ENCODE measurements at places on chromosomes 5 and 9.

DNA sequence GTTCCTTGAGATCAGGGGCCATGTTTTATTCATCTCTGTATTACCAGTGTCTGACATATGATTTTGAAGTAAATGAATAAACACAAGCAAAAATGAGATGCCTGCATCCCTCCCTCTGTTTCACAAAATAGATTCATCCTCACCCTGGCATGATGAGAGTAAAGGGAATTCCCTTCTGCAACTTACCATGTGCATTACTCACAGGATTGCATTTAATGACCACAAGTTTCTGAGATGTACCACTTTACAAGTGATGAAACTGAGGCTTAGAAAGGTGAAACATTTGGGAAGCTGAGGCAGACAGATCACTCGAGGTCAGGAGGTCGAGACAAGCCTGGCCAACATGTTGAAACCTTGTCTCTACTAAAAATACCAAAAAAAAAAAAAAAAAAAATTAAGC is 74.2 kb upstream of the TNFSF8 start:
- DNase-seq, result no peak

- DNase-seq, result peak; percentile 95
Measured at GRCh38 chr5:179313849-179314521, 31.3 kb downstream of the ADAMTS2 start.

GRCh38 chr9:85151162-85151561 is 481.6 kb downstream of the NTRK2 start:
- no peak for DNase-seq

GRCh38 chr5:165720901-165721300 is 2215.5 kb downstream of the MAT2B start:
- no peak for DNase-seq

- no peak for DNase-seq
Measured at GRCh38 chr5:80755626-80756025, 100.8 kb upstream of the DHFR start.

- no peak for DNase-seq
Measured at GRCh38 chr9:132588501-132589147, 6.2 kb downstream of the BARHL1 start.

DNA sequence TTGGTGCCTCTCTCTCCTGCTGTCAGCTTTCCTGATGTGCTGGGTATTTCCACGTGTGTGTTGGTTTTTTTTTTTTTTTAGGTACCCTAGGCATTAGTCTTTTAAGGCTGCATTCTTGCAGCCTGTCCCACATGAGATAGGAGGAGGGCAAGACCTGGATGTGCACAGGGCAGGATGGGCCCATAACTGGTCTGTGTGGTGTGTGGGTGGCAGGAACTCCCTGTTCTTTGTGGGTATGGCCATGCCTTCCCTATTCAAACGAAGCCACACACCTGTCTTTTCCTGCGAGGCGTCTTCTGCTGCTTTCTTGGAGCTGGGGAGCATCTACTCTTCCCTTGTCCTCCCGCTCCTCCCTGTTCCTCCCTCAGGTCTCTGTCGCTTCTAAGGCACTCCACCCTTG is 6.8 kb downstream of the SYK start:
- DNase-seq, result no peak

GRCh38 chr5:6402939-6403338 is 24.6 kb upstream of the MED10 start:
- peak; percentile 86 for DNase-seq

DNA sequence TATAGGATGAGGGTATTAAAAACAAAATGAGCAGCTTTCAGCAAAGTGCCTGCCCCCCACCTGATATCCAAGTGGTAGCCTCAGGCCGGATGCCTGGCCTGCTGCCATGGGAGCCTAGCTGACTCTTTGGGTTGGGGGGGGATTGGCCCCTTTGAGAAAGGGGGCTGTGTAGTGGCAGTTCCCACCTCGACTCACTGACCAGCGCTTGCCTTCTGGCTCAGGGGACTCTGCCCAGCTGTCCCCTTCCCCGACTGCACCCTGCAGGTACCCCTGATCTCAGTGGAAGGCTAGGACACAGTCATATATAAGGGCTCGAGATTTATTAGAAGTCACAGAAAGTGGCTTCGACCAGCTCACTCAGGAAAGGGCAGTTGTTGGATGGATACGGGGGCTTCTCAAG is 1.5 kb upstream of the NEUROG1 start:
- no peak for DNase-seq

DNA sequence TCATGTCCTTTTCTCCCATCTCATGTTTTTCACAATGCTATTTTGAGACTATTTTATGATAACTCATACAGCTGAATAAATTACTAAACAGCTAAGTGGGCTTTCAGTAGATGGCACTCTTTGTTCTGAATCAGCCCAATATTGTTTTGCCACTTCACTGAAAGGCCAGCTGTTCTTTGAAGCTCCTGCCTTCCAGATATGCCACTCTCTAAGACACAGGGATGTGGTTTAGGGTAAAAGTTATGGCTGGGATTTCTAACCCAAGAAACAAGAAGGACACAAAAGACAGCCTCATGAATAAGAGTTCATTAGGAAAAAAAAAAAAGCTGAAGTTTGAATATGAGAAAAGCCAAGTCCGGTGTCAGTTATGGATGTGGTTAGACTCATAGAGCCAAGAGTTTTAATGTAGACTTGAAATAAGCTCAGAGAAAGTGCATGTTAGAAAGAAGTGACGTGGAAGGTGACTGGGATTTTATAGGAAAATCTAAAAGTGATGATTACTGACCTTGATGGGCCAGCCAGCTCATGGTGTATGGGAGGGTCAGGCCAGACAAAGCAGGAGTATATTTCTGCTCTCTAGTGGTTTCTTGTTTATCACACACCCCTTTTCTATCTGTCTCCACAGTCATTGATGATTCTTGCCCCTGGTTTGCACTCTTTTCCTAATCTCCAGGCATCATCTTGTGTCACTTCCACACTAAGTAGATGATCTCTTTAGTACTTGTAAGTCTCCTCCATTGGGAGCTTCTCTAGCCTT is 488.5 kb downstream of the NR2F1-AS1 start:
- peak; percentile 14 for DNase-seq

DNA sequence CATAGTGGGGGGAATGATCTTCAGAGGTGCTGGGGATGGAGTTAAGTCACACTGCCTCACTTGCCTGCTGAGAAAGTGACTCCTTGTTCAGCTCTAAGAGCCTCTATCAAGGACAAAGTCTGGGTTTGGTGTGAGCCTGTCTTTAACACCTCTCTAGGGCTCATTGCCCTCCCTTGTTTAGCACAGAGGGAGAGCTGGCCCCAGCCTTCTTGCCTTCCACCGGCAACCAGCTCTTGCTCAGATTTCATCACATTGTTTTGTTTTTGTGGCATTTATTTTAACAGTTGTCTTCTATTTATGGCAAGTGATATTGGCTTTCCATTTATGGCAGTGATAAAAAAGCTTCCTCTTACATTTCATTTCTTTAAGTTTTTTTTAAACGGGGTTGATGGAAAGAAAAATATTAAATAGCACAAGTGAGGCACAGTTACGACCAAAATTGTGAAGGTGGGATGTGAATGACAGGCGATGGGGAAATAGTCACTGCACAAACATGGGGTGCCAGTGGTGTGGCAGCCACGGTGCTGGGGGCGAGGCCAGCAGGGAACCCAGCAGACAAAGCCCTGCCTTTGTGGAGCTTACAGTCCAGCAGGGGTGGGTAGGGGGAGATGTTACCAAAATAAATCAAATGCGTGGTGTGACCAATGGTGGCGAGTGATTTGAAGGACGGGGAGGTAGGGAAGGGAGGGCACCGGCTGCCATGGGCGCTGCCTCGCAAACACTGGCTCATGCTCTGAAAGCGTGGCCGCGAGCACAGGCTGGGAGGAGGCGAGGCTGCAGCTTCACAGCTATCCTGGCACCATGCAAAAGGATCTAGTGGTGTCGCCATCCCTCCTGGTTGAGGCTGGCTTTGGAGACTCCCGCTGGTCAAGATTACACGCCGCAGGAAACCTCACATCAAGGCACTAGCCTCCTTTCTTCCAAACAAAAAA is 21.2 kb upstream of the UNC5A start:
- DNase-seq, result no peak

DNA sequence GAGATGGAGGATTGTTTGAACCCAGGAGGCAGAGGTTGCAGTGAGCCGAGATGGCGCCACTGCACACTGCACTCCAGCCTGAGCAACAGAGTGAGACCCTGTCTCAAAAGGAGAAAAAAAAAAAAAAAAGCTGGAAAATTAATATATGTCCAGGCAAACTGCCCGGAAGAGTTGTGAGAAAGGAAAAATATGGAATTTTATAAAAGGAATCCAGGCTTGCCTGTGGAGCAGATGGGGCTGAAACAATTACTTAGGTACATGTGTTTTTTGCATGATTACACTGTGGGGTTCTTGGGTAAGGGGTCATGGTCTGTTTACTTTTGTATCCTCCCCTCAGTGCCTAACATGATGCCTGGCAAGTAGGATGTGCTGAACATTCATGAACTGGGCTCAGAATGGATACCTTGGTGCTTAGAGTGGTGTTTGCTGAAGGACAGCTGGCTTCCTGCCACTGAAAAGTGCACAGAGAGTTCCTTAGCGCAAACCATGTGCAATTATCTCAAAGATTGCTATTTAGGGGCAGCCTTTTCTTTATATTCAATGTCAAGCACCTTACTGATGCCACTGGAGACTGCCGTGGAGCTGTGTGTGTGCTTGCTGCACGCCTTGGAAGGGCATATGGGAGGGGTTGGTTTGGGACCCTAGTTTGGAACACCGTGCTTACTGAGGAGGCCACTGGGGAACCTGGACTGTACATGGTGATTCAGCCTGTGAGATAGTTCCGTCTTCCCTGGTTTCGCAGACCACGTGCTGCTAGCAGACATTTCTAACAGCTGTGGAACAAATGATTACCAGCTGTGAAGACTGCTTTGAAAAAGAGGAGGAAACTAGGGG is 78.4 kb downstream of the MAP1B start:
- DNase-seq, result peak; percentile 88

GRCh38 chr5:108884736-108885135 is 137.0 kb downstream of the FER start:
- peak; percentile 35 for DNase-seq

- no peak for DNase-seq
Measured at GRCh38 chr5:176866707-176867310, 32.3 kb downstream of the HK3 start.

DNA sequence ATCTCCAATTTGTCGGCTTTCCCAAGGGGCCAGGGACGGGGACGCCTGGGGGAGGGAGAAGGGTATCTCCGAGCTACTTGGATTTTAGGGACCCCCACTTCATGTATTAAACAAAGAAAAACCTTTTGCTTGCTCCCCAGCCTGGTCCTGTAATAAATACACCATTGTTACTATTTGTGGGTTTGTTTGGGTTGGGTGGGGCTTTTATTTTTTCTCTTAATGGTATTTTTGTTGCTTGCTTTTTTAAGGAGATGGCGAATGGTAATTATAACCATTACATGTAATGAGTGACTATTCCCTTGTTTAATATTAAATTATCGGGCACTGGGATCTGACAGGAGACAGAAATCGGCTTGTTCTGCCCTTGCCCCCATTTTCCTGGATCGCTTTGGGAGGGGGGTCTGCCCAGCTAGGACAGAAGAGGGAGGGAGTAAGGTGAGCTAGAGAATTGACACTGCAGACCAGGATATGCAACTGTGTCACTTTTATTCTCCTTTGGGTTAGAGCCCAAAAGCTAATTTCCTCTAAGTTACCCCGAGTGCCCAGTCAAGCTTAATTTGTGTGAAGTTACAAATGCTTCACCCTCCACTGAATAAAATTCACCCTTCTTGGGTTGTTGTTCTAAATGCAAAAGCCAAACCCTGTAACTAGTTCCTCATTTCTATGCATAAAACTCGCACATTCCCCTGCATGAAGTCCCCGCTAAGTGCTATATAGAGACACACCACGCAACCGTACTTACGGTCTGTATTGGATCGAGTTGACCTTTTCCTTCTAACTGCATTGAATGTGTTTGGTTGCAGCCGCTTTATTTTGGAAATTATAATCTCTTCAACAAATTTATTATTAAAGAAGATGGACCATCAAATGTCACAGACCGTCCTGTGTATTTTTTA is 1.6 kb upstream of the ZNF608 start:
- peak; percentile 38 for DNase-seq

DNA sequence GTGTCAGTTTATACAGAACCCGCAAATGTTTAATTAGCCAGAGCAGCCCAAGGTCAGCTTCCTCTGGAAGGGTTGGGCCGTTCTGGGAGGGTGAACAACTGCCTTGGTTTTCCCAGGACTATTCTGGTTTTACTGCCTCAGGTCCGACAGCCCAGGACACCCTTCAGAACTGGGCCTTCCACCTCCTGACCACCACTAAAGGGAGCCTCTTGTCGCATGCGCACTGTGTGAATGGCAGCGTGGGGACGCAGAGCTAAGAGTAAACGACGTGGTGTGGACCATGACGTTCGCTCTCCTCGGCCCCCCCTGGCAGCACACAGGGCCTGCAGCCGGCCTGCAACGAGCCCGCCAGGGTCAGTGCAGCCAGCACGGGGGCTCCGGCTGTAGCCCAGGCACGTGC is 214.9 kb downstream of the FANCC start:
- DNase-seq, result no peak

GRCh38 chr5:14316471-14316870 is 173.3 kb downstream of the TRIO start:
- DNase-seq, result peak; percentile 18

- DNase-seq, result peak; percentile 88
Measured at GRCh38 chr5:17185773-17186172, 31.7 kb upstream of the BASP1 start.

DNA sequence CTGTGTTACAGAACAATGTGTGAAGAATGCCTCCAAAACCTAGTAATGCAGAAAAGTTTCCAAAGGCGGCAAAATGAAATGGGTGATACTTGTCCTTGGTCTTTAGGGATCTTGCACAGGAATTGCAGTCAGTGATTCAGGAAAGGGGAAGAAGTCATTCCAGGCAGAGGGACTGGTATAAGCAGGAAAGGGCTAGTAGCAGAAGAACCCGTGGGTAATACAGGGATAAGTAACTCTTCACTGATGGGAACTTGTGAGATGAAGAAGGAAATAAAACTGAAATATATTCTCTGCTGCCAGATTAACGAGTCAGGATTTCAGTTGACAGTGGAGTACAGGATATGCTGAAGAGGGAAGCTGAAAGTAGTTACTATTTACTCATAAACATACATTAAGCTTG is 1.2 kb downstream of the SRFBP1 start:
- no peak for DNase-seq

GRCh38 chr9:113125386-113126035 is 25.3 kb upstream of the SLC31A2 start:
- no peak for DNase-seq

DNA sequence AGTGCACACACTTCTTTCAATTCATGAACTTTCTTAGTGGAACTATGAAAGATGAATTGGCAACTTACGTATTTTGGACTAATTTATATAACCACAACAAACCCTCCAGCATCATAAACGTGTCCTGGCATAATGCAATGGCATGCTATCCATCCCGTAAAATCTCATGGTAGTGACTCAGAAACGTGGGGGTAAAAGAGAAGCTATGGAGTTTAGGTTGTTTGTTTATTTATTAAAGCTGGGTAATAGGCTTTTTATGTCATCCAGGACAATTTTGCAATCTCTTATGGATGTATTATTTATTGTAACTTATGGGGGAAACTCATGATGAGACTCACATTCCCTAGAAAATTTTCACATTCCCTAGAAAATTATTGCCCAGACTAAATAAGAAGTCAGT is 106.3 kb downstream of the GDA start:
- DNase-seq, result no peak

GRCh38 chr9:1460143-1460769 is 410.1 kb downstream of the DMRT2 start:
- DNase-seq, result no peak

GRCh38 chr9:8709731-8710130 is 910.2 kb upstream of the DMAC1 start:
- no peak for DNase-seq
